ENCODE measurements at places on chromosomes 3 and 15.

DNA sequence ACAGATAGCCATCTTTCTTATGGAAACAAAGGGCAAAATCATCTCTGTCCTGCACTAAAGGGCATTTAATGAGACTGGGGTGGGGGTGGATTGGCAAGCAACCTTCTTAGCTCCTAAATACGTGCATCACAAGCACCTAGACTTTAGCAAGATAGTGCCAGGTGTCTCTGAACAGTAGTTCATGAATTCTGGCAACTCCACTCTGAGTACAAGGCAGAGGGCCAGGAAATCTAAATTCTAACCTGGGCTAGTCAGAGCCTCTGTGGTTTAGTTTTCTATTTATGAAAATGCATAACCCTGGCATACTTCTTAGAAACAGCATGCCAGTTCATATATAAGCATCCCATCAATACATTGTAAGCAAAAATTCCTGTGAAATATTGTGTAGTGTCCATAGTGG lies 788.5 kb downstream of the MCTP2 start:
- DNase-seq, result no peak

DNA sequence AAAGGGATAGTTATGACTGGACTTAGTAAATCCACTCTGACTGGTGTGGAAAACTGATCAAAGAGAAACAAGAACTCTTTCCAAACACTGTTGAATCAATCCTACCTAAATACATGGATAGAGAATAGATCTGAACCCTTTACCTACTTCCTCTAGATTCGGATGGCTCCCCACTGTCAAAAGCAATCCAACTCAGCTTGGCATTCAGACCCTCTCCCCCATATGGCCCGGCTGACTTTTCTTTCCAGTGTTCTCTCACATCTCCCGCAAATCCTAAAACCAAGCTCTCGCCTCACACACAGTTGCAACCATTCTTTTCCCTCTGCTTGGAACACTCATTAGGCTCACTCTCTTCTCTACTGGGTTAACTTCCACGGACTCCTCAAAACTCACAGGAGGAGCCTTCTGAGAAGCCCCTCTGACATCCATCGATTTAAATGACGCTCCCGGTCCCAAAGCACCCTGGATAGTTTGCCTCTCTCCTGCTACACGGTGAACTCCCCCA lies 639 bp downstream of the SPICE1 start:
- DNase-seq, result no peak

DNA sequence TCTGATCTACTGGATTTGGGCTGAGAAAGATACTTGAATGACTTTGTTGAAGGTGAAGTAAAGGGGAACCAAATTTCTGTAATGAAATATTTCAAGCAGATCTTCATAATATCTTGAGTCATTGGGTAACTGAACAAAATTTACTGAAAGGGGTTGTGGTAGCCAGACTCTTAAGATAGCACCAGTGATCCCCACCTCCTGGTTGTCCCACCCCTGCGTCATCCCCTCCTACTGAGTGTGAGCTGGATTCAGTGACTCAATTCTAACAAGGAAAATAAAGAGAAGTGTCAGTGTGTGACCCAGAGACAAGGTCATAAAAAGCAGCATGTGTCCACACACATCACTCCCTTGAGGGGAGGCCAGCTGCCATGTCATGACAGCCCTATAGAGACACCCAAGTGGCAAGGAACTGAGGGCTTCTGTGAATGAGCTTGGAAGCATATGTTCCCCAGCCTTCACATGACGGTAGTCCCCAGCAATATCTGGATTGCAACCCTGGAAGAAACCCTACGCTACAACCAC lies 107.1 kb downstream of the MECOM start:
- DNase-seq, result no peak

- DNase-seq, result no peak
Observed at GRCh38 chr15:34373951-34374350, 7.0 kb upstream of the LPCAT4 start.

DNA sequence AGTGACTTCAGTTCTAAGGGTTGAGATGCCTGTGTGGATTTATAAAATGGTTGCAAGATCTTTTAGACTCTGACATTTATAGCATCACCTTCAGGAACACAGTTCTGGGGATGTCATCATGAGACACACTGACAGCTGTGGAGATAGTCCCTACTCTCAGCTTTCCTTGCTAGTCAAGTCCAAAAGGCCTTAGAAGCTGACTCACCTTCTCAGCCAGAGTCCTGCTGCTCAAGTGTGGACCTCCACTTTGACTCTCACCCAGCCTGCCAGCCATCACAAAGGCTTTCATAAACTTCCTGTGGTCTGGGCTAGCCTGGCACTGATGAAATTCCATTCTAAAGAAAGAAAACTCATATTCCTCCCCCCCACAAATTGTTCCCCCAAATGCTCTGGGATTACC lies 44.8 kb downstream of the TMEM39A start:
- no peak for DNase-seq

GRCh38 chr15:39720621-39721611 lies 61.7 kb downstream of the FSIP1 start:
- no peak for DNase-seq

- no peak for DNase-seq
Observed at GRCh38 chr15:71999807-72000206, 118.1 kb downstream of the MYO9A start.

DNA sequence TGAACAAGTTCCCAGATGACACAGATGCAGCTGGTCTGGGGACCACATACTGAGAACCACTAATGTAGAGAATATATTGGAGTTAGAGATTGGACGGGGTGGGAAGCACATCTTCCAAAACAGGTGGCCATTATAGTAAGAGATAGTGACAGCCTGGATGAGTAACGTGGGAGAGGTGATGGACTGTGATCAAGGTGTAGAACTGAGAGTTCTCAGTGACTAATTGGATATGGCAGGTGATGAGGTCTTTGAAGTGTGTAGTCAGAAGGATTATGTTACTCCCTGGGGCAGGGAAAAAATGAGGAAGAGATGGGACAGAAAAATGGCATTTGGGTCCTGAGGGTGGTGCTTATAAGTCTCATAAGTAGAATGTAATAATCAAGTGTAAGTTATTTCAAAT lies 66.6 kb downstream of the KCNMB2 start:
- peak; percentile 71 for DNase-seq

DNA sequence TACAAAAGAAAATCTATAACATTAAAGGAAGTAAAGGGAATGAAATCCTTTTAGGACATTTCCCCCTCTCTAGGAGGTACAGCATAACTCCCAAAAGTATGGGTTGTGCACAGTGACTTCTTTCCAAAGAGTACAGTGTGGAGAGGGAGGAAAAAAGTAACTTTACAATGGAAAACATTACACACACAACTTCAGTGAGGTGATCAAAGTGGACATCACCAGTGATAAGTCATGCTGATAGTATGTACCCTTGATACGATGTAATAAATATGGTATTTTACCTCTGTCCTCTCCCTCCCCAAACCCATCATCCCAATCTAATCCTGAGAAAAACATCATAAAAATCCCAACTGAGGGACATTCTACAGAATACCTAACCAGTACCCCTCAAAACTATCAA lies 10.8 kb downstream of the PLD1 start:
- no peak for DNase-seq

GRCh38 chr3:27345959-27346865 lies 23.0 kb downstream of the NEK10 start:
- no peak for DNase-seq

GRCh38 chr3:81164806-81165205 lies 596.6 kb downstream of the GBE1 start:
- no peak for DNase-seq

DNA sequence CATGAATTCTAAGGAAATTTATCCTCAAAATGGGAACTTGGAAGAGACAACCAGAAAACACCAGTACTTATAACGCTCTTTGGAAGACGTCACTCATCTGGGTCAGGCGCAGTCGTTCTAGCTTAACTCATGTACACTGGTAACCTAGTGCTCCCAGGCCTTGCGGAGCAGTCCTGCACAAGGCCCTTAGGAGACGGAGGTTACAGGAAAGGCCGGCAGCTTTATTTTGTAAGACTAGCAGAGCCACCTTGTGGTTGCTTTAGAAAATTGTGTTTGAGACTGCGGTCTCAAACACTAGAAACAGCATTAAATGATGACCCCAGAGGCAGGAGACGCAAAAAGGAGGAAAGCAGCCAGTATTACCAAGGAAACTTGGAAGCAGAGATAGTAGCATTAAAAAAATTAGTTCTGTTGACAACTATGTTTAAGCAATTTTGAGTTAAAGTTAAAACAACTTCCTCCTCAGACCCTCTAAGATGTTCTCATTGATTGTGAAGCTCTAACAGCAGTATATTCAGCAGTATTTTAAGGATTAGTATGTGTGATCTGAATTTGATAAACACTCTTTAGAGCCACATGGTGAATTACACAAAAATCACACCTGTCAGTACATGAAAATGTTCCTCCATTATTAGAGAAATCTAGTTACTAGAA lies 141.9 kb upstream of the C2CD4B start:
- DNase-seq, result peak; percentile 68

GRCh38 chr15:89740137-89740536 lies 10.9 kb downstream of the MESP1 start:
- peak; percentile 52 for DNase-seq

GRCh38 chr3:72950372-72950771 lies 46.2 kb upstream of the PPP4R2 start:
- no peak for DNase-seq

GRCh38 chr15:72195101-72195511 lies 2.5 kb downstream of the GRAMD2A start:
- no peak for DNase-seq

GRCh38 chr3:157820157-157820517 lies 286.1 kb downstream of the SHOX2 start:
- no peak for DNase-seq

DNA sequence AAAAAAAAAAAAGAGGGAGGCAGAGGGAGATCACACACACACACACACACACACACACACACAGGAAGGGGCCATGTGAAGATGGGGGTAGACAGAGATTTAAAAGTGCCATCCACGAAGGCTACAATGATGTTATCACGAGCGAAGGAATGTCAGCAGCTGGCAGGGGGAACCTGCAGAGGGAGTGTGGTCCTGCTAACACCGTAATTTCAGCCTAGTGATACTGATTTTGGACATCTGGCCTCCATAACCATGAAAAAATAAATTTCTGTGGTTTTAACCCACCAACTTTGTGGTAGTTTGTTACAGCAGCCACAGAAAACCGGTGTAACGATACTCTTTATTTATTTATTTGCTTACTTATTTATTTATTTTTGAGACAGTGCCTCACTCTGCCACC lies 76.0 kb downstream of the TMCO5A start:
- no peak for DNase-seq

DNA sequence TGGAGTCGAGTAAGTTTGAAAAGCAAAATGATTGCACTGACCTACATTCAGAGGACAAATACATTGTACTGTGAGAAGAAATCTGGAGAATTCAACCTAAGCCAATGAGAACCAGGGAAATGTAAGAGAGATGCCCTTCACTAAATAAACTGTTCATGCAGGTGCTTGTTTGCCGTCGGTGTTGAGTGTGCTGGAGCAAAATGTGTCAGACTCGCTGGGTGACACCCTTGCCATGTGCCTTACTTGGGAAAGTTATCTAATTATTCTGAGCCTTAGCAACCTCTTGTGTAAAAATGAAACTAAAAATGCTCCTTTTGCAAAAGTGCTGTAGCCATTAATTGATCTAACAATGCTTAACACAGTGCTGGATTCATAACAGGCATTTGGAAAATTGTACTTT lies 140.4 kb downstream of the GABRB3 start:
- DNase-seq, result no peak

GRCh38 chr15:66580643-66581042 lies 14.8 kb upstream of the LCTL start:
- DNase-seq, result no peak
